Hematopoietic multipotent progenitor cell treated with erythropoietin and hydrocortisone succinate and interleukin-3 and kit ligand, for 8 days (in vitro differentiated cells): ENCODE measurements at places on chromosomes 5 and 9.
A peak's percentile ranks its signal among the peaks of the same experiment; 100 is the strongest.

DNA sequence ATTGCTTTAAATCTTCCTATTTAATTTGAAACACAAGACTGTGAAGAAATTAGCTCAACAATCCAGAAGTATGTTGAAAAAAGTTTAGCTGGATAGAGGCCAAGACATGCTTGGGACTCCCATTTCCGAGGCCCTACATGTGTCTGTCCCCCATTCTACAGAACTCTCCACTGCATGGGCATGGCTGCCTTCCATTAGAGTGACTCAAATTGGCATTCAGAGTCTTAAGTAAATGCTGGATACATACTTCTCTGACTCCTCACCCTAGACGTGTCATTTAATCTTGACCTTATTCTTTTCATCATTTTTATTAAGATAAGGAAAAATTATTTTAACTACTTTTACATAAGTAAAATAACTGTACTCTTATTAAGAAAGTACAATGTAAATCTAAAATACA lies 530.4 kb upstream of the CDH9 start:
- no peak for DNase-seq

GRCh38 chr9:114911167-114911821 lies 19.1 kb downstream of the TNFSF8 start:
- DNase-seq = peak; percentile 39

DNA sequence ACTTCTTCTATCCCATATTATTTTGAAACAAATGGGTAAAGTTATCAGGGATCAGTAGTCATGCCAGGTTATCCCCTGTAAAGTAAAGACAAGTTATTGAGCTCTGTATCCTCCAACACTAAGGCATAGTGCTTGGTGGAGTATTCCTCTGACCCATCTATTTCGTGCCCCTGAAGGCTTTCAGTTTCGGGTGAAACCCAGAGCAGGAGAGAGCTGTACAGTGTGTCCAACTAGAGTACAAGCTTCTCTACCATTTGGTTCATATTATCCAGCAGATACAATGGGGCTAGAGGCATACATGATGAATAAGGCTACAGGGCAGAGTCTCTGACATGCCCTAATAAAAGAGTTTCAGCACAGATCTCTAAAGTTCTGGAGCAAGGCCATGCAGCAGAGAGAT lies 3.2 kb upstream of the SLC22A4 start:
- no peak for DNase-seq

- no peak for DNase-seq
These were observed 63.7 kb upstream of the FANCC start for GRCh38 chr9:95381221-95381620.

DNA sequence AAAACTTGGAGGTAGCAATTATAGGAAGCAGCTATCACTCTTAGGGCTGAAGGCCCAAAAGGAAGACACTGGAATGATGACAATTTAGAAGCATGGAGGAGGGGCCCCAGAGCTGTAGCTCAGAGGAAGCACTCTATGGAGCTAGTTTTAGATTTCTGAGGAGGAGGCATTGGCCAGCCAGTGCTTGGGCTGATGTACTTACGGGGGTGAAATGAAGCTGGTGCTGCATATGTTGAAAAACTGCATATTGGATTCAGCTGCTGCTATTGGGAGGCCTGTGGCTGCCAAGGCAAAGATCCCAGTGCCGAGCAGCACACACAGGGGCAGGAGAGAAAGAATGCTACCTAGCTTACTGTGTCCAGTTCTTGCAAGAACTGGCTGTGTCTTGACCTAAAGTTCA lies 53.9 kb upstream of the HMHB1 start:
- no peak for DNase-seq

DNA sequence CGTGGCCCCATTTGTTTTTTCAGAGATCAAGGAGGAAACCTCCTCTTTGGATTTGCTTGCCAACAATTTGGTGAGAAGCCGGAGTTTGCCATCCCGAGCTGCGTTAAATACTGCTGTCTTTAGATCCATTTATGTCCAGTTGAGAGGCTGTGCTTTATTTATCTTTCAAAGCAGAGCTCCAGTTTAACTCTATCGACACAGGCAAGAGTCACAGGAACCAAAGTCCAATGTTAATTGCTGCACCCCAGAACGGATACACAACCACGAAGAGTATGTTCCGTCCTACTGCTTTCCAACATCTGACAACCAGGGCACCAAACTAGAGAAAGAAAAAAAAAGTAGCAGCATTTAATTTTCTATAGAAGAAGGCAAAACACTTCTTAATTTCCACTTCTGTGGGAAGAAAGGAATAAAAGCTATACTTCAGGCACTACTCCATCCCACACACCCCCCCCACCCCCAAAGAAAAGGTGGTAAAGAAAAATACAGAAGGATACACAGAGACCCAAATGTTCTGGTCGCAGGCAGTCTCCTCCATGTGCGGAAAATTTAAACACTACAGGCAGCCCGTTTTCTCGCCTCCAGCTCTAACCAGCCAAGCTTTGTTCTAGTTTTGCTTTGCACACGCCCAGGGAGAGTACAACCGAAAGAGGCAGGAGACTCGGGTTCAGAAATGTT lies 1.1 kb downstream of the FEM1C start:
- peak; percentile 12 for DNase-seq

GRCh38 chr5:17402289-17403121 lies 95.5 kb upstream of the TAF11L2 start:
- DNase-seq = no peak

GRCh38 chr5:68110264-68110663 lies 105.3 kb upstream of the PIK3R1 start:
- no peak for DNase-seq

GRCh38 chr5:138944527-138945322 lies 69.6 kb upstream of the LRRTM2 start:
- no peak for DNase-seq

DNA sequence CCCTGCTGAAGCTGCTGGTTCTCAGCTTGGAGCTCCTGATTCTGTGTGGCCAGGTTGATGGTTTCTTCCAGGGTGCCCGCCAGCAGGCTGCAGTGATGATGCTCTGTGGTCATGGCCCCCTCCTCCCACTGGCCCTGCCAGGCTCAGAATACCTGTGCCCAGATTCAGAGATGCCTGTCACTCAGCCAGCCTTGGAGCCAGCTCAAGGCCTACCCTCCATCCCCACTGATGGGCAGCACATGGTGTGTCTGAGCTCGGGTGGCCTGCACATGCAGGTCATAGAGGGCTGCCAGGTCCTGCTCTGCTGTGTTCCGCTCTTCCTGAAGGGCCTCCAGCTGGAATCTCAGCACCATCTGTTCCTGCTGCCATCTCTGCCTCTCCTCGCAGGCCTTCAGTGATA lies 5.4 kb downstream of the SLC35A4 start:
- DNase-seq = no peak

DNA sequence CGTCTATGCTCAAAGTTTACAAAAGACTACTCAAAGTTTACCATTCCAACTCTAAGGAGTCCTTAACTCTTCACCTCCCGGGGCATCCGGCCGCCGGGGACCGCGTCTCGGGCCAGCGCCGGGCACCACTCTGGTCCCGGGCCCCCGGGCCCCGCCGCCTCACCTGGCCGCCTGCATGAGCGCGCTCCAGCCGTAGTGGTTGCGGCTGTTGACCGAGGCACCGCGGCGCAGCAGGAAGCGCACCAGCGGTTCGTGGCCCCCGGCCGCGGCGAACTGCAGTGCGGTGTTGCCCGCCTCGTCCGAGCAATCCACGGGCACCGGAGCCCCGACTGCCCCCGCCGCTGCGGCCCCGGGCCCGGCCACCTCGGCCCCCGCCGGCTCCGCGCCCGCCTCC lies 388 bp downstream of the ANKS6 start:
- no peak for DNase-seq

- peak; percentile 92 for DNase-seq
These were observed 17.0 kb upstream of the CRB2 start for GRCh38 chr9:123338710-123339665.

- DNase-seq = no peak
These were observed 19.3 kb downstream of the DMRT3 start for GRCh38 chr9:995781-996180.

- no peak for DNase-seq
These were observed 48.9 kb downstream of the APBA1 start for GRCh38 chr9:69623276-69623675.

DNA sequence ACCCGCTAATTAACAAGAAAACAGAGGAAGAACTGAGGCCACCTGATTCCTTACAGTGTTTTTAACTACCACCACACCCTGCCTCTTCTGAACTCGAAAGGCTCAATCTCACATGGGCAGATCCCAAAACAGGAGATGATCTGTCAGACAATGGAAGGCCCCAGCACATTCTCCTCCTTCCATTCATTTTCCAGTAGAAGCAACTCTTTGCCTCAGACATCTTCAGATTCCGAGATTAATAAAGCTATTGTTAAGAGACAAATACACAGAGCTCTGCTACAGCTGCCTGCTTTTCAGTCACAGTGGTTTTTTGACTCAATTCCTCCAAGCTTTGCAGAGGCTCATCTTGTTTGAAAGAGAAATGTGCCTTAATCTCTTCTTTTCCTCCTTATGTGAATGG lies 127.2 kb upstream of the ADAMTSL1 start:
- DNase-seq = no peak

DNA sequence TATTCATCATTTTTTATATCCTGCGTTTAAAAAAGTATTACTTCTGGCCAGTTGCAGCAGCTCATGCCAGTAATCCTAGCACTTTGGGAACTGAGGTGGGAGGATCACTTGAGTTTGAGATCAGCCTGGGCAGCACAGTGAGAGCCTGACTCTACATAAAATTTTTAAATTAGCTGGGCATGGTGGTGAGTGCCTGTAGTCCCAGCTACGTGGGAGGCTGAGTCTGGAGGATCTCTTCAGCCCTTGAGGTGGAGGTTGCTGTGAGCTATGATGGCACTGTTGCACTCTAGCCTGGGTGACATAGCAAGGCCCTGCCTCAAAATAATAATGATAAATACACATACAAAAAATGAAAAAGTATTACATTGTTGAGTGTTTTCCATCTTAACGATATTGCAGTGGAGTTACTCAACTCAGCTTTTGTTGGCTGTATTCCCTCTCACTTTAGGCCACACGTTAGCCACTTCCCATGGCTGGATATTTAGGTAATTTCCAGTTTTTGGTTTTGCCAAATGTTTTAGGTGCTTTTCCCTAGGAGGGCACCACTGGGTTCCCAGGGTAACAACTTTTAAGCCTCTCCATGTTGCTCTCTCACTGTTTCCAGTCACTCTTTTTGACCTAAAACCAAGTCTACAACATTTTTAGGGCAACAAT lies 20.6 kb downstream of the SHB start:
- no peak for DNase-seq

DNA sequence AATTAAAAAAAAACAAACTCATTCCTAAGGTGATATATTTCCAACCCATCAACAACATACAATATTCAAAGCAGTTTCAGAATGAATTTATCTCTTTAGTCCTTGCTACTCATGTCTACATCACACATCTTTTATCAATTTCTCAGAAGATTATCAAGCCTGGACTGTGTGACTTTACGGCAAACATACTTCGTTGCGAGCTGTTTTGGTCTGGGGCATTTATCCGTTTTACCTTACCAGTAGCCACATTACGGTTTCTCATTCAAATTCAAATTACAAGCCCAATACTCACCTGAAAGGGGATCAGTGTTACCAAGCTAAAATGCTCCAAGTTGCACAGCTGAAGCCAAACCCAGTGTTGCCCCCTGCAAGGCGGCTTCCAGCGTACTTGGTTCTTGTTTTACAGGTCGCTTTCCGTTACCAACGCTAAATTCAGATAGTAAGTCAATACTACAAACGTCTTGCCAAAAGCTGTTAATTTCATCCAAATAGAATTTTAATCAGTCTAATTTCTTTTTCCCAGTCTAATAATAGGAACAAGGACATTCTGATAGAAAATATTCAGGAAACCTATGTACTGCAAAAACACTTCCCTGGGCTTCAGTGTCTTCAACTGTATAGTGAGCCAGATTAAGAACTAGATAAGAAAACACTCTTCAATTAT lies 1.8 kb downstream of the HNRNPH1 start:
- no peak for DNase-seq

DNA sequence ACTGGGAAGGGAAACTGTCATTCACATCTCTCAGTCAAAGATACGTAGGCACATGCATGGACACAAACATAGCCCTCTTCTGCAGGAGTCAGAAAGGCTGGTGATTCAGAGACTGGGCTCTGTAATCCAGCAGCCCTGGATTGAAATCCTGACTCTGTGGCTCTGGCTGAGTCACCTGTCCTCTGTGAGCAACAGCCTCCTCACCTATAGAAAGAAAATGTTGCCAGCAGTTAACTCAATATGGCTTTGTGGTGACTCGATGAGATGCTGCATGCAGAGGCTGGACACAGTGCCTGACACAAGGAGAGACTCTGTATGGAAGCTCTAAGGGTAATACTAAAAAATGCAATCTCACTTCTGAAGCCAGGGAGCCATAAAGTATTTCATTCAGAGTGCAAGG lies 23.9 kb upstream of the CDKN2AIPNL start:
- DNase-seq = no peak

DNA sequence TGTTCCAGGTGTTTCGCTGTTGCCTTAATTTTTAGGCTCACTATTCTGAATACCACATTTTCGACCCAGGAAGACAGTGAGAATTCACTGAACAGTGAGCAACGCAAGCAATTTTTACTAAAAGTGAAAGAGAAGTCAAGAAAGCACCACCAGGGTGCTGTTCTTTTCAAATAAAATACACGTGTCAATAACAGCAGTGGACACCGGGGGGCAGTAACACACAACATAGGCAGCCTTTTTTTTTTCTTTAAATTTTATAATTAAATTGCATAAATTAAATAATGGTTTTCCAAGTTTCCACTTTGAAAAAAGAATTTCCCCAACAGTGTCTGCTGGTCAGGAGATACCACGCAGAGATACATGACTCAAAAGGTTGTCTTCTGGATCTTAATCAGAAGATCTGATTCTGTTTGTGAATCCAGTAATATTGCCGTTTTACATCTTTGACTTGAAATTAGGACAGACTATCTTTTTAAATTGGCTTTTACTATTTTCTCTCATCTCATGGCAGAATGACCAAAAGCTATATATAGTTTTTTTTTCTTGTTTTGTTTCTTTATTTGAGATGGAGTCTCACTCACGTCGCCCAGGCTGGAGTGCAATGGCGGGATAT lies 47.1 kb upstream of the SH3GL2 start:
- peak; percentile 58 for DNase-seq

- DNase-seq = no peak
These were observed 760.1 kb downstream of the MAT2B start for GRCh38 chr5:164265566-164265965.

GRCh38 chr9:120080849-120081248 lies 499.1 kb downstream of the CDK5RAP2 start:
- no peak for DNase-seq

DNA sequence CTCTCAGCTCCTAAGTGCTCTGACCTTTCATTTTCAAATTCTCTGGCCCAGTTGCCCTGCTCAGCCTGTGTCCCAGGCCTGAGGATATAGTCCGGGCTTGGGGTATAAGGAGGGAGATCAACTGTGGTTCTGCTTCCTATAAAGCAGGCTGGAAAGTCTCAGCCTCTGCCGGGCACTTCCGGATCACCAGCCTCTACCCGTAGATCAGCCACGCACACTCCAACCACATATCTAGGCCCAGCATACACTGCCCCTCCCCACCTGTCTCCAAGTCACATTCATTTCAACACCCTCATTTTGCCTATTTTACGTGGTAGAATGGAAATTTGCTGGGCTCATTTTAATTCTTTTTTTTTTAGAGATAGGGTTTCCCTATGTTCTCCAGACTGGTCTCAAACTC lies 3.1 kb downstream of the ZER1 start:
- DNase-seq = peak; percentile 48

GRCh38 chr5:124468671-124469411 lies 277.6 kb downstream of the ZNF608 start:
- no peak for DNase-seq
